ENCODE measurements at places on chromosomes 3 and 15.

- peak; percentile 16 for DNase-seq
Measured at GRCh38 chr3:122392868-122393844, 9.2 kb downstream of the FAM162A start.

DNA sequence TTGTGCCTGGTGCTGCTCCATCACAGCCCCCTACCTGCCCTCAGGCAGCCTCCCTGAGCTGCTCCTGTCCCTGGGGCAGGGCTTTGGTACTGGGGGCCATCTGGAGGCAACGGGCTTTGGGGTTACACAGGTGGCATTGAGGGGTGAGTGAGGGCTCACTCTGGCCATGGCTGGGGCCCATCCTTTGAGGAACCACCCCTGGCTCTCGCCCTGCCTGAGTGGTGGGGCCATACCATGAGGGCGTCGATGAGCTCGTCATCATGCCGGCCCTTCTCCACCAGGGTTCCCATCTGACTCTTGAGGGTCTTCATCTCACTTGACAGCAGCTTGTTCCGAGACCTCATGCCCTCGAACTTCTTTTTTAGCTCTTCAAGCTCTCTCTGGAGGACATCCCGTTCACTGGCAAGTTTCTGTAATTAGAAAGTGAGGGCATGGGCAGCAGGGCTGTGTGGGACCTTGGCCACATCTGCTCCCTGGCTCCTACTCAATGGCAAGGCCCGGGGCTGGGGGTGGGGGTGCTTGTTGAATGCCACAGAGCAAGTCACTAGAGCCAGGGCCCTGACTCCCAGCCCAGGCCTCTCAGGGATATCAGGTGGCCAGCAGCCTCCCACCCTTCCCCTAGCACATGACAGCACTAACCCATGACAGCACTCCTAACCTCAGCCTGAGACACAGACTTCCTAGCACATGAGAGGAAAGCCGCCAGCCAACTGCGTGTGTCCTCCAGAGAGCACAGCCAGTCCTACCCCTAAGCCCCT is 33.5 kb downstream of the CCDC13 start:
- peak; percentile 55 for DNase-seq

- no peak for DNase-seq
Measured at GRCh38 chr3:157103280-157103679, 56.7 kb downstream of the CCNL1 start.

DNA sequence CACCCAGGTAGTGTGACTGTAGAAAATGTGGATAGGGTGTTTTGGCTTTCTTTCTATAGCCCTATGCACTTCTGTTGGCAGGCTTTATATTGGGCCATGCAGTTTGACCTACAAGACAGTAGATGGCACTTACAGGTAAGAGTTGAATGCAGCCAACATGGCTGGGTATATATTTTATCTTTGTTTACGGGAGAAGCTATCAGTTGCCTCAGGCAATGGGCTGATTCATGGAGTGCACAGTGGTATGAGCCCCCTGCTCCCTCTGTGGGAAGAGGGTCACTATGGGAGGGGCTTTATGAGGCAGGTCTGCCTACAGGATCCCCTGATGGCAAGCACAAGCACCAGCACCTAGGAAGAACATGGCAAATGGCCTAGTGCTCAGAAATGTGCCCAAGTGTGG is 301.2 kb upstream of the CDIN1 start:
- no peak for DNase-seq

GRCh38 chr15:97566961-97567360 is 393.5 kb upstream of the ARRDC4 start:
- DNase-seq: no peak

GRCh38 chr15:90619468-90619867 is 89.7 kb downstream of the CRTC3 start:
- DNase-seq: no peak

DNA sequence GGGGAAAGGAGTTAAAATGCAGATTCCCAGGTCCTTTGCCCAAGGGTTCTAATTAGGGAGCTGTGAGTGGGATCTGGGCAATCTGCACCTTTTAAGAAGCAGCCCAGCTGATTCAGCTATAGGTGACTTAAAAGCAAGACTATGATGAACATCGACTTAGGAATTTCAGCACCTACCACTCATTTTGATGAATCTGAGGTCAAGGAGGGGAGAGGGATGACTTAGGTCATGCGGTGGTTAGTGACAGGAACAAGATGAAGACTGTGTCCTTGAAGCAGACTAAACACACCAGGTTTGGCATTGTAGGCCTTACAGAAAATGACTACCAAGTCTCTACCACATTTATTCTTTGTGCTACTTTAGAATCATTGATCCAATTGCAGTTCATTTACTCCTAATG is 196.3 kb downstream of the DTWD1 start:
- DNase-seq: no peak

DNA sequence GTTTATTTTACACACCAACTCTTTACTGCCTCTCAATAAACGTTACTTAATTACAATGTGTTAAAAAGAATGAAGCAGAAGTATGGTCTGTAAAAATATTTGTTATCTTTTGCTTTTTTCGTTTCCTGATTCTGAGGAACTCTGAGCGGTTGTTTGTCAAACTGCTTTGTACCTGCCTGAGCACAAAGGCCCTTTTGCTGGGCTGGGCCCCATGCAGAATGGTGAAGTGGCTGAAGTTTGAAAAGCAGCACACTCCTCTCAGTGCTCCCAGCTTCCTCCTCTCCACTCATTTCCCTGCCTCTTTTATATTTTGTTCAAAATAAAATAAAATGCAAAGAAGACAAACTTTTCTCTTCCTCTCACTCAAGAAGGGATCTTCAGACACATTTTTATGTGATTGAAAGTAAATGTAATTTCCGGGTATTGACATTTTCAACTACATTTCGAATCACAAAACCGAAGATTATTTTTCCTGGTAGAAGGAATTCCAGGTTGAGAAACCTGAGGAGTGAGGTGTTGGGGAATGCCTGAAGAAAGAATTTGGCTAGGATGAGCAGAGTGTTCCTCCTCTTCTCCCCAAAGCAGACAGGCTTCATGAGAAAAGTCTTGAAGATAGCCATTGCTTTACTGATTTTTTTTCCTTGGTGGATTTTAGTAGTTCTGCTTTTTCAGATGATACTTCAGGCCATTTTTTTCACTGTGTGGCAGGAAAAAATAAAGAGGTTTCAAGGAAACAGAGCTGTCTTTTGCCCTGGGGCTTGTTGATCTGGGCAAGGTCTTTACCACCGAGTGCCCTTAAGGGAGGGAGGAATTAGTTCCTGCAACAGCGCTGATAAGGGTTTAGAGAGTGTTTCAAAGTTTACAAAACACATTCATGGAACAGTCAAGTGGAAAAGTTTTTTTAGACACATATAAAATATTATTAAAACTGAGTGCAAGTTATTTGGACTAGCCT is 229.8 kb downstream of the NFKBIZ start:
- DNase-seq: no peak

DNA sequence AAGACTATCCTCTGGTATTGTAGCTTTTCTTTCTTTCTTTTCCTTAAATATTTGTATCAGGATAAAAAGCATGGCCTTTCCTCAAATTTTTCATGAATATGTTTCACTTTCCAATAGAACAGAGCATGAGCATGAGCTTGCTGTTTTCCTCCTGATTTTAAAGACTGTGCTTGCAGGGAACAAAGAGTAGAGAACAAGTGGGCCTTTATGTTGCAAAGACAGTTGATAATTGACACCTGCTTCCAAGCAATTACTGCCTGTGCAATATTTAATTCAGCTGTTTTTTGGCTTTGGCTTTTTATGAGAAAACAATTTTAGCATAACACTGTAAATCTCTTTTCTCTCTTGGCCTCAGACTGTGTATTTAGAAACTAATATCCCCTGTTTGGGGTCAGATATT is 263.6 kb upstream of the AZI2 start:
- DNase-seq: peak; percentile 83

DNA sequence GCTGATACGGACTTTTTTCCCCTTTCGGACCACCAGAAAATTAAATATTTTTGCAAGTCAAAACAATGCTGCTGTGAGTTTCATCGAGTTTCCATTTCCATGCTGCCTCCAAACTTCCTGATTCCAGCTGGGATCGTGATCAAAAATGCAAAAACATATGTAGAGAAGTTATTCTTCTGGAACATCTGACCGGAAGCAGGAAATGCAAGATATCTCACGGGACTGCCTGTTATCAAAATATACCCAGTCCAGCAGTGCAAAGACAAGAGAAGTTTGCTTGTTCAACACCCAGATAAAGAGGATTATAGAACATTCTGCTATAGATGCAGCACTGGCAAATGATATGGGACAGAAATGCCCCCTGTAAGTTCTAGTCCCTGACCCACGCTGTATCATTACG is 726.7 kb upstream of the NR2F2 start:
- no peak for DNase-seq

Measured in NCI-H2029 treated with DMSO at 0.1 percent for 48 hours (cell line).